ENCODE measurements at places on chromosomes 1 and 21.

DNA sequence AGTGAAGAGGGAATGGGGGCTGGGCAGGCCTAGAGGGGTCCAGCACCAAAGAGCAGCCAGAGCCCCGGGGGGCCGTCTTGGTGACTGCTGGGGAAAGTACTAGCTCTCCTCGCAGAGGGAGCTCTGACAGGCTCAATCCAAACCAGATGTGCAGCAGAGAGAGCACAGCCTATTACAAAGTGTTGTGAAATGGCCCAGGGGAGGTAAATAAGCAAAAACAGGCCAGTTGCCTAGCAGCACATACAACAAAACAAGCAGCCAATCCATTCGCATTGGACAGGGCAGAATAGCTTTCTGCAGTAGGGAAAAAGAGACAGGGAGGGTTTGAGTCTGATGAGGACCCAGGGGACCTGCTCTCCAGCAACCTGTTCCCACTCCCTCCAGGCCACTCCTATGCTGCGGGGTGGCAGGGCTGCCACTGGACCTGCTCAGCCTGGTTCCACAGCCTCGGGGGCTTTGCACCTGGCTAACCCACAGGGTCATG, 239.6 kb upstream of the FGGY start:
- H3K27me3 ChIP-seq: no peaks in the 10 kb centered on the region
- H3K4me1 ChIP-seq: peaks cover 22% of the 10 kb centered on the region
- peak overlapping the region; percentile 29 for H3K27ac ChIP-seq
- no peaks in the 10 kb centered on the region for H3K36me3 ChIP-seq

- no peak for DNase-seq
- H3K4me1 ChIP-seq: peaks cover 7% of the 10 kb centered on the region
- H3K27me3 ChIP-seq: peaks cover 13% of the 10 kb centered on the region
- H3K4me3 ChIP-seq: no peak overlapping the region
These were observed 24.1 kb upstream of the THRAP3 start for GRCh38 chr1:36199934-36200741.

- H3K27ac ChIP-seq: no peak overlapping the region
- no peaks in the 10 kb centered on the region for H3K27me3 ChIP-seq
- H3K4me1 ChIP-seq: peaks cover 9% of the 10 kb centered on the region
- no peak overlapping the region for H3K4me3 ChIP-seq
These were observed 133.7 kb upstream of the RUNX3 start for GRCh38 chr1:25063591-25064416.

- no peaks in the 10 kb centered on the region for H3K27me3 ChIP-seq
- DNase-seq: no peak
- peaks cover 47% of the 10 kb centered on the region for H3K4me1 ChIP-seq
- H3K4me3 ChIP-seq: no peak overlapping the region
- H3K36me3 ChIP-seq: peaks cover 37% of the 10 kb centered on the region
- peak overlapping the region; percentile 76 for H3K27ac ChIP-seq
These were observed 27.7 kb downstream of the CDC42 start for GRCh38 chr1:22080191-22080590.

DNA sequence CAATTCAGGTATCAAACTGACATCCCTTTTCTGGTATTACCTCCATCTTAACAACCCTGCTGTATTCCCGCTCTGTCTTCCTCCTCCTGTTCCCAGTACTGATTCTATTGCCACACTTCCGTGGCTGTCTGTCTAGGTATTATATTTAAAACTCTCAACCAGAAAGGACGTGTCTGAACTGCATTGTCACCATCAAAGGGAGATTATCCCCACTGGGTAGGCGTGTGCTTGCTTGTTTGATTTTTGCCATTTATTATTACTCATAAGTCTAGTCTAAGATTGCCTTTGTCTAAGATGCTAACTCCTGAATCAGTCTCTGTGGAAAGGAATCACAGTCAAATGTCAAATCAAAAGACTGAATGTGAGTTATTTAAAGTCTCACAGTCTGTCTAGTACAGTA, 650.1 kb downstream of the KCNT2 start:
- no peak overlapping the region for H3K27ac ChIP-seq
- H3K4me3 ChIP-seq: no peak overlapping the region
- no peak for DNase-seq
- no peaks in the 10 kb centered on the region for H3K4me1 ChIP-seq
- H3K36me3 ChIP-seq: no peaks in the 10 kb centered on the region

DNA sequence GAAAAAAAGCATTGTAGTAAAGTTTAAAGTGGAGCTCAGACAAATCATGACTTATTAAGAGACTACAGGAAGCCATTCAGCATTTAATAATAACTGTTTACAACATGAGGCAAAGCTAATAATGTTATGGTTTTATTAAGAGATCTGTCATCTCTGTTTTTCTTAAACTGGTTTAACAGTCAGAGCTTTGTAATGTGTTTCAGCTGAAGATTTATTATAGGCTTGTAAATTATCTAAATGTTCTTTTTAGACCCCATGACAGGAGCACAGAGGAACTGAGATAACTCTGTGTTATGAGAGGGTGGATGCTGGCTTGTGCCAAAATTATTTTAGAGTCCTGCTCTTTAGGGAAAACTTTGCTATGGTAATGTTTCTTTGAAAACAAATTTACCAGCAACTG, 38.0 kb upstream of the RWDD3 start:
- H3K36me3 ChIP-seq: peaks cover 4% of the 10 kb centered on the region
- no peaks in the 10 kb centered on the region for H3K4me1 ChIP-seq
- DNase-seq: no peak
- H3K27ac ChIP-seq: no peak overlapping the region
- no peaks in the 10 kb centered on the region for H3K27me3 ChIP-seq

- no peak overlapping the region for H3K4me3 ChIP-seq
- no peaks in the 10 kb centered on the region for H3K27me3 ChIP-seq
- peaks cover 1% of the 10 kb centered on the region for H3K36me3 ChIP-seq
- no peaks in the 10 kb centered on the region for H3K4me1 ChIP-seq
These were observed 31.9 kb downstream of the SNX7 start for GRCh38 chr1:98693385-98693784.

DNA sequence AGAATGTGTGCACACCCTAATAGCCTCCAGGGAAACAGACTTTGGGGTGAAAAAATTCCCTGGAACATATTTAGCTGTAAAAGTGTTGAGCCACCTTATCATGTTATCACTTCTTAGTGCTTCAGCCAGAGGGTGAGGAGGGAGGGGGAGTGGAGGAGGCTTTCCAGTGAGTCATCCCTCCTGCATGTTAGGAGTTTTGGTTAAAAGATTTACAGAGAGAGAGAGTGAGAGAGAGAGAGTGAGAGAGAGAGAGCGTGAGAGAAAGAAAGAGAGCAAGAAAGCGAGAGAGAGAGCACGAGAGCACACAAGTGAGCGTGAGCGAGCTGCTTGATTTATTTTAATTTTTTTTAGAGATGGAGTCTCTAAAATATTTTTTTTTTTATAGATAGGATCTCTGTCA, 13.5 kb upstream of the CACNA1E start:
- DNase-seq: no peak
- H3K27me3 ChIP-seq: peaks cover 21% of the 10 kb centered on the region

GRCh38 chr1:105101261-105101660, 1351.6 kb downstream of the AMY1C start:
- H3K27ac ChIP-seq: no peak overlapping the region
- no peaks in the 10 kb centered on the region for H3K36me3 ChIP-seq
- no peaks in the 10 kb centered on the region for H3K27me3 ChIP-seq
- DNase-seq: no peak

DNA sequence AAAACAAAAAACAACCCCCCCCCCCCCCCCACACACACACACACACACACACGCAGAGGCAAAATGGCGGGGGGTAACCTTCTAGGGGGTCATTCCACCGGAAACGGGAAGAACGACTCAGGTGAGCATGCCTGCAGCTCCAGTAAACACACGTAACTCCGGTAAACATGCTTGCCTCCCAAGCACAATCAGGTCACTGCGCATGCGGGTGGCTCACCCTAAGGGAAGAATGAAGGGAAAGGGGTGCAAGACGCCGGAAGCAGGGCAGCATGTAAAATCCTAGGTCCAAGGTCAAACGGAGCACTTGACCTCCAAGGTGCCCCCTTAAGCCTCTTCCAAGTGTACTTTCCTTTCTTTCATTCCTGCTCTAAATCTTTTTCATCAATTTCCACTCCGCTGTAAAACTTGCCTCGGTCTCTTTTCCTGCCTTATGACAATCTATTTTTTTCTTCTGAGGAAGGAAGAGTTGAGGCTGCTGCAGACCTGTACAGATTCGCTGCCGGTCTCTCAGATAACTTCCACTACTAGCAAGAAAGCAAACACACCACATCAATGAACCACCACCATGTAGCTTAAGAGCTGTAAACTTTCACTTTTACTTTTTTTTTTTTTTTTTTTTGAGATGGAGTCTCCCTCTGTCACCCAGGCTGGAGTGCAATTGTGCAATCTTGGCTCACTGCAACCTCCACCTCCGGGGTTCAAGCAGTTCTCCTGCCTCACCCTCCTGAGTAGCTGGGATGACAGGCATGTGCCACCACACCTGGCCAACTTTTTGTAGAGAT, 21.0 kb upstream of the CBR3 start:
- H3K27ac ChIP-seq: peak overlapping the region; percentile 87
- H3K4me3 ChIP-seq: peak overlapping the region; percentile 83
- H3K27me3 ChIP-seq: peaks cover 2% of the 10 kb centered on the region
- no peak for DNase-seq

DNA sequence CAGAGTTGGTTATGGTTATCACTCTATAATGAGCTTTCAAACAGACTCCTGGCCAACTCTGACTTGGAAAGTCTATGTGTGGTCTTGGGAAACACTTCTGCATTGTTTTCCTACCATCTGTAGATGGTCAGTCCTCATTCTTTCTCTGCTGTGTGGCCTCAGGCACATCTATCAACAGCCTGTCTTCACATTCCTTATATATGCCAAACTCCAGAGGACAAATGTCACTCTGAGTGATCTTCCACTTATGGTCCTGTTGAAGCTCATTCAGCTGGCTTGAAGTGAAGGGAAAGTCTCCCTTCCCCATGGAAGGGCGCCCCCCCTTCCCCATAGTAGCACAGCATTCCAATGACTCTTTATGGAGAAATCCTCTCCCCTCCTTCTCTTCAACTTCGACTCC, 58.7 kb downstream of the VANGL2 start:
- H3K4me3 ChIP-seq: no peak overlapping the region
- H3K36me3 ChIP-seq: no peaks in the 10 kb centered on the region
- peaks cover 39% of the 10 kb centered on the region for H3K4me1 ChIP-seq
- H3K27me3 ChIP-seq: no peaks in the 10 kb centered on the region
- H3K27ac ChIP-seq: peak overlapping the region; percentile 77

DNA sequence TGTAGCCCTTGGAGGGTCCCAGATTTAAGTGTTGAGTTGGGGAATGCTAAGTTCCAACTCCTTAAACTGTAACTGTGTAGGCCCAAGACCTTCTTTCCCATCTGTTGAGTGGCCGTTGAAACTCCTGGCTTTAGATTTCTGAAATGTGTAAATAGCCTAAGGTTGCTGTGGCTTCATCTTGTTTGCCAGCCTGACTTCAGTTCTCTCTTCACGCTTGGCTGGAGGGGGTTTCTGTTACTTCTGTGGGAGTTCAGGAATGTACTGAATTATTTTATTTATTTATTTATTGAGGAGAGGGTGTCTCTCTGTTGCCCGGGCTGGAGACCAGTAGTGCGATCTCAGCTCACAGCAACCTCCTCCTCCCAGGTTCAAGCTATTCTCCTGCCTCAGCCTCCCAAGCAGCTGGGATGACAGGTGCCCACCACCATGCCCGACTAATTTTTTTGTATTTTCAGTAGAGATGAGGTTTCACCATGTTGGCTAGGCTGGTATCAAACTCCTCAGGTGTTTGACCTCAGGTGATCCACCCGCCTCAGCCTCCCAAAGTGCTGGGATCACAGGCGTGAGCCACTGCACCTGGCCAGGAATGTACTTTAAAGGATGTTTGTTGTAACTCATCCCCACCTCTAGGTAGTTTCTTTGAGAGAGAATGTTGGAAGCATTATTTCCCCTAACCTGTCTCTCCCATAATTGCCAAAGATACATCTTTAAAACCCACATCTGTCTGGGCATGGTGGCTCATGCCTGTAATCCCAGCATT, 5.9 kb downstream of the TTC39A start:
- no peak overlapping the region for H3K27ac ChIP-seq
- H3K4me1 ChIP-seq: no peaks in the 10 kb centered on the region
- no peak overlapping the region for H3K4me3 ChIP-seq
- DNase-seq: no peak

DNA sequence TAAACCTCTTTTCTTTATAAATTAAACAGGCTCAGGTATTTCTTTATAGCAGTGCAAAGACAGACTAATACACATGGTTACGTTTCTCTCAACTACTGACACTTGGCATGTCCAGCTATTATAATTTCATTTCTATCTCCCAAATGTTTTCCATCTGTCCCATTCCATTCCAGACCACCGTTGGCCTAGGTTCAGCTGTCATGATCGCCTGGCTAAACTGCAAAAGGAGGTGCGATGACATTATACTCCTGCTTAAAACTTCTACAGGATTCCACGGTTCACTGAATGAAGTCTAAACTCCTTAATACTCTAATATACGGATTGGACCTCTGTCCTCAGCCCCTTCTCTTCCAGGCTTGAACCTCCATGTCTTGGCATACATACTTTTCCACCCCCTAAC, 72.1 kb downstream of the RERE start:
- H3K4me1 ChIP-seq: peaks cover 16% of the 10 kb centered on the region
- H3K36me3 ChIP-seq: peaks cover 14% of the 10 kb centered on the region
- DNase-seq: no peak
- H3K4me3 ChIP-seq: no peak overlapping the region

DNA sequence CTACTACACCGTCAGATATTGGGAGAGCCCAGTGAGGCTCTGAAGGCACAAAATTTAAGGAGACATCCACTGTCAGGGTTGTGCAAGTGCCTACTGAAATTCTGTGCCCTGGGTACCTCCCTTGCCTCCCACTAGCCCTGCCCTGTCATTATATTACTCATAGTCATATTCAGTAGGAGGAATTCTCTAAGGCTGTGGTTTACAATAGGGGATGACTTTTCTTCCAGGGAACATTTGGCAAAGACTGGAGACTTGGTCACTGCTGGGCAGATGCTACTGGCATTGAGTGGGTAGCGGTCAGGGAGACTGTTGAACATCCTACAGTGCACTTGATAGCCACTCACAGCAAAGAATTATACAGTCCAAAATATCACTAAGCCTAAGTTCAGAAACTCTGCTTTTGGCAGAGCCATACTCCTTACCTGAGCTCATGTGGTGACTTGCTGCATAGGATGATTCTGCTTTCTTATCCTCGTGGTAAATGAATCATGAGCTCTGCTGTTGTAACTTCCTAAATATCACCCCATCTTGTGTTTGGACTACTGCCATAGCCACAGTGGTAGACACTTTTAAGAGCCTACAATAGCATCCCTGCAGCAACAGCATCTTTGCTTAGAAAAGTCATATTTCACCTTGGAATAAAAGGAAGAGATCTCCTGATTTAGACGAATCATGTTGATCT, 563.4 kb upstream of the PLXNA2 start:
- H3K27me3 ChIP-seq: peaks cover 2% of the 10 kb centered on the region
- H3K4me3 ChIP-seq: no peak overlapping the region
- DNase-seq: no peak
- no peaks in the 10 kb centered on the region for H3K4me1 ChIP-seq

- no peak overlapping the region for H3K27ac ChIP-seq
- peaks cover 12% of the 10 kb centered on the region for H3K27me3 ChIP-seq
- no peaks in the 10 kb centered on the region for H3K36me3 ChIP-seq
These were observed 214.6 kb downstream of the TRABD2B start for GRCh38 chr1:47782414-47783166.
